ENCODE measurements at places on chromosomes 7 and 10.

GRCh38 chr10:5467207-5467535 lies 32.2 kb downstream of the CALML5 start:
- no peak for DNase-seq
- no peaks in the 10 kb centered on the region for H3K4me1 ChIP-seq
- no peak overlapping the region for H3K27ac ChIP-seq
- no peaks in the 10 kb centered on the region for H3K36me3 ChIP-seq
- peaks cover under 1% of the 10 kb centered on the region for H3K27me3 ChIP-seq
- no peak overlapping the region for H3K4me3 ChIP-seq

DNA sequence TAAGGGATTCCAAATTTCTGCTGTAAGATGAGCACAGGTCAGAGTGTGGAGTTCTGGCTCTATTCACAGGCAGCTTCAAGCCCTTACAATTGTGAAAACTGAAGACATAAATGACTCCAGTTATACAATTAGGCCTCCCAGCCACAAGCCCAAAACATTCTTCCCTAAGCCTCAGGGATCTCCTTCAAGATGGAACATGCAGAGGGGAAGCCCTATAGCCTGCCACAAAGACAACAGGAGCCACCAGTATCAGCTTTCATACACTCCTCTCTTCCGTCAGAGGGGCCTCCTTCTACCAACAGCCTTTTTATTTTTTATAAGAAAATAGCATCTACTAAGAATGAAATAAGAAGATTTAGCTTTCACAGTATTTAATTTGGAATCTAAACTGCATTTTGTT lies 46.5 kb downstream of the DLD start:
- H3K4me1 ChIP-seq: peaks cover 5% of the 10 kb centered on the region
- no peak overlapping the region for H3K27ac ChIP-seq
- peaks cover 3% of the 10 kb centered on the region for H3K36me3 ChIP-seq
- no peak overlapping the region for H3K4me3 ChIP-seq

DNA sequence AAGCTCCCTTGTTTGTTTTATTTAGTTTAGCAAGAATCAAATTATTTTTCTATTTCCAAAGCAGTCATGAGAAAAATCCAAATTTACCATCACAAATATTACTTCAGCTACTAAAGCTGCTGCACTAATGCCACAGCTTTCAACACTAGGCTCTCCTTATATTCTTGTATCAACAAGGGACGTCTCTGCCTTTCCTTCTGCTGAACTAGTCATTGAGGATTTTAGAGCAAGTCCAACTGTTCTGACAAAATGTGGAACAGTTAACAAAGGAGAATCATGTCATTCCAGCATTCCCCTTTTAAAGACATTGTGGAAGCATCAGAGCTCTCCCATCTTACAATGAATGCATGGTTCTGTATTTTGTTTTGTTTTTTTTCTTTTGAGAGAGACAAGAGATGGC lies 28.6 kb downstream of the FAM13C start:
- no peaks in the 10 kb centered on the region for H3K36me3 ChIP-seq
- H3K4me3 ChIP-seq: no peak overlapping the region
- no peak overlapping the region for H3K27ac ChIP-seq
- no peaks in the 10 kb centered on the region for H3K27me3 ChIP-seq

- no peaks in the 10 kb centered on the region for H3K27me3 ChIP-seq
- H3K4me1 ChIP-seq: peaks cover 90% of the 10 kb centered on the region
- peaks cover 78% of the 10 kb centered on the region for H3K36me3 ChIP-seq
Observed at GRCh38 chr10:119505131-119505551, 37.4 kb downstream of the RGS10 start.

GRCh38 chr7:98186452-98187137 lies 24.6 kb upstream of the BHLHA15 start:
- peaks cover 16% of the 10 kb centered on the region for H3K4me1 ChIP-seq
- H3K36me3 ChIP-seq: peaks cover 20% of the 10 kb centered on the region
- DNase-seq: no peak
- no peaks in the 10 kb centered on the region for H3K27me3 ChIP-seq
- H3K27ac ChIP-seq: no peak overlapping the region
- H3K4me3 ChIP-seq: no peak overlapping the region

DNA sequence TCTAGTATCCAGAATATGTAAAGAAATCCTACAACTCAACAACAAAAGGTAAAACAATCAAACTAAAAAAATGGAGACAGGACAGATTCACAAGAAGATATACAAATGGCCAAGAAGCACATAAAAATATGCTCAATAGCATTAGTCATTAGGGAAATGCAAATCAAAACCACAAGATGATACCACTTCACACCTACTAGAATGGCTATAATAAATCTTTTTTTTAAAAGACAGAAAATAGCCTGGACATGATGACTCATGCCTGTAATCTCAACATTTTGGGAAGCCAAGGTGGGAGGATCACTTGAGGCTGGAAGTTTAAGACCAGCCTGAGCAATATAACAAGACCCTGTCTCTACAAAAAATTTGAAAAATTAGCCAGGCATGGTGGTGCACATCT lies 27.9 kb upstream of the CHCHD3 start:
- DNase-seq: no peak
- peaks cover 19% of the 10 kb centered on the region for H3K27me3 ChIP-seq
- H3K4me1 ChIP-seq: no peaks in the 10 kb centered on the region
- no peak overlapping the region for H3K27ac ChIP-seq

GRCh38 chr7:86479144-86479543 lies 164.6 kb upstream of the GRM3 start:
- no peak overlapping the region for H3K27ac ChIP-seq
- no peaks in the 10 kb centered on the region for H3K27me3 ChIP-seq
- DNase-seq: no peak
- H3K4me1 ChIP-seq: no peaks in the 10 kb centered on the region

GRCh38 chr10:129832573-129833467 lies 131.3 kb downstream of the EBF3 start:
- H3K36me3 ChIP-seq: no peaks in the 10 kb centered on the region
- no peak overlapping the region for H3K27ac ChIP-seq
- no peaks in the 10 kb centered on the region for H3K4me1 ChIP-seq

DNA sequence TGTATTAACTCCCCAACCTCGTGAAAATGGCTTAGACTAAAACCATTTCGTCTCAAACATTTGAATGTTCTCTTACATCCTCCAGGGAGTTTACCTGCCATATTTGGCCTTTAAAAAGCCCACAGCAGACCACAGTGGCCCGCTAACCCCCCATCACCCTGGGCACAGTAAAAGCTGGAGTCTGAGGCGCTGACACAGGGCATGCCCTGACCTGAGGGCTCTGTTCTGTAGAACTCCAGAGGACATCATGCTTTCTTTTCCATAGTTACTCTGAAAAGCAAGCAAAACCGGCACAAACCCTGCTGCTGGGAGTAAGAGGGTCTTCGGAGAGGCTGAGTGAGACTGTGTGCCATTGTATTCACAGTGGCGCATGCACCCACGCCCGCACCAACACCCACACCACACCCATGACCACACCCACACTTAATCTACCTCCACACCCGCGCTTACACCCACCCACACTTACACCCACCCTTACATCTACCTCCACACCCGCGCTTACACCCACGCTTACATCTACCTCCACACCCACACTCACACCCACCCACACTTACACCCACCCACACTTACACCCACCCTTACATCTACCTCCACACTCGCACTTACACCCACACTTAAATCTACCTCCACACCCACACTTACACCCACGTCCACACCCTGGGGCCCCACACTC lies 32.1 kb downstream of the LRRC27 start:
- DNase-seq: no peak
- no peaks in the 10 kb centered on the region for H3K4me1 ChIP-seq
- no peak overlapping the region for H3K27ac ChIP-seq
- H3K4me3 ChIP-seq: no peak overlapping the region
- no peaks in the 10 kb centered on the region for H3K36me3 ChIP-seq

DNA sequence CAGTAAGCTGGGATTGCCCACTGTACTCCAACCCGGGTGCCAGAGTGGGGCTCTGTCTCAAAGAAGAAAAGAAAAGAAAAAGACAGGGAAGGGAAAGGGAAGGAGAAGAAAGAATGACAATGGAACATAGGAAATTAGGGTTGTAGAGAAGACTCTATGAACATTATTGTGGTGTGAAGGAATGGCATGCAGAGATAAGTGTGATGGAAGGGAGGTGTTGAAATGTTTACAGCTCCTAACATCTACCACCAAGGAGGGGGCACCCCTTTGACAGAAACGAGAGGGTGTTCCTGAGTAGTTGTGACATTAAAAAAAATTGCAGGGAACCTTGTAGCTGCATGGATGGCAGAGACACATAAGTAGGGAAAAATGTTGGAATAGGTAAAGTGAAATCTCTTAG lies 27.5 kb downstream of the AUTS2 start:
- H3K27me3 ChIP-seq: peaks cover 6% of the 10 kb centered on the region
- H3K27ac ChIP-seq: no peak overlapping the region
- H3K36me3 ChIP-seq: no peaks in the 10 kb centered on the region

DNA sequence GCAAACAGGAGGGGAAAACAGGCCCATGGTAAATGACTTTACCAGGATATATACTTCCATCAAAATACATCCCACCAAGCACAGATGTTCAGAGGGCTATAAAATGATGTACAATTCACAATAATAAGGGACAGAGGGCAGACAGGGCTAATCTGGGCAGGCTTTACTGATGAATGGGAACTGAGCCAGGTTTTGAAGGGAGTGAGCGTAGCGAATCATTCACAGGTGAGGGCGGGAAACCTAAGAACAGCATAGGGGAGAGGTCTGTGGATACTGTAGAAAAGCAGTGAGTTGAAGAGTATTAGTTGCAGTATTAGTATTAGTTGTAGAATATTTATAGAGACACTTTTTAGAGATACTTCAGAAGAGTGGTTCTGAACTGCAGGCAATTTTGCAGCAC lies 180.8 kb downstream of the JAZF1 start:
- H3K36me3 ChIP-seq: no peaks in the 10 kb centered on the region
- H3K27me3 ChIP-seq: no peaks in the 10 kb centered on the region
- no peak overlapping the region for H3K4me3 ChIP-seq
- DNase-seq: no peak

DNA sequence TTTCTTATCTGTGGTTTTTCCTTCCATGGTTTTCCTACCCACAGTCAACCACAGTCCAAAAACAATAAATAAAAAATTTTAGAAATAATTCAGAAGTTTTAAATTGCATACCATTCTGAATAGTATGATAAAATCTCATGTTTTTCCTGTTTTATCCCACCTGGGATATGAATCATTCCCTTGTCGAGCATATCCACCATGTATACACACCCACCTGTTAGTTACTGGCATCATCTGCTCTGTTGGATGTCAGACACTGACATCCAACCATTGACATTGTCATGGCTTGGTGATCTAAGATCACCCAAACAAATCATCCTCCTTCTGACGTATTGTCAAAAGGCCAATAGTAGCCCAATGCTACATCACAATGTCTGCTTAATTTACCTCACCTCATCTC lies 749.8 kb downstream of the TNS3 start:
- DNase-seq: no peak
- no peak overlapping the region for H3K27ac ChIP-seq

DNA sequence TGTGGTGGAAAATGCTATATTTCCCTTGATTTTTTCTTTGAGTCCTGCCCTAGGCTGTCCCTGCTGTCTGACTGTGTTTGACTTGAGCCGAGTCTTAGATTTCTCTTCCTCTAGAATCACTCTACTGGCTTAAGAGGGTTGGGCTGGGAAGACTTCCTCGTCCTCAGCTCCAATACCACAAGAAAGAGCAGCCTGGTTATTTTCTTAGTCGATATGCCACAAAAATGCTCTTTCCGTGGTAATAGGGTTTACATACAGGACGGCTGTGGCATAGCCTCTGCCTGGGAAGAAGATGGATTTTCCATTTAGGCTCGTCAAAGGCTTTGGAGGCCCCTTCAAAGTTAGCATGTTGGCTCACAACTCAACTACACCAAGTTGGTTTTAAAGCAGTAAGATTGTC lies 212.0 kb upstream of the IGFBP3 start:
- H3K4me3 ChIP-seq: no peak overlapping the region
- no peaks in the 10 kb centered on the region for H3K27me3 ChIP-seq
- no peak overlapping the region for H3K27ac ChIP-seq
- H3K4me1 ChIP-seq: no peaks in the 10 kb centered on the region
- H3K36me3 ChIP-seq: no peaks in the 10 kb centered on the region

DNA sequence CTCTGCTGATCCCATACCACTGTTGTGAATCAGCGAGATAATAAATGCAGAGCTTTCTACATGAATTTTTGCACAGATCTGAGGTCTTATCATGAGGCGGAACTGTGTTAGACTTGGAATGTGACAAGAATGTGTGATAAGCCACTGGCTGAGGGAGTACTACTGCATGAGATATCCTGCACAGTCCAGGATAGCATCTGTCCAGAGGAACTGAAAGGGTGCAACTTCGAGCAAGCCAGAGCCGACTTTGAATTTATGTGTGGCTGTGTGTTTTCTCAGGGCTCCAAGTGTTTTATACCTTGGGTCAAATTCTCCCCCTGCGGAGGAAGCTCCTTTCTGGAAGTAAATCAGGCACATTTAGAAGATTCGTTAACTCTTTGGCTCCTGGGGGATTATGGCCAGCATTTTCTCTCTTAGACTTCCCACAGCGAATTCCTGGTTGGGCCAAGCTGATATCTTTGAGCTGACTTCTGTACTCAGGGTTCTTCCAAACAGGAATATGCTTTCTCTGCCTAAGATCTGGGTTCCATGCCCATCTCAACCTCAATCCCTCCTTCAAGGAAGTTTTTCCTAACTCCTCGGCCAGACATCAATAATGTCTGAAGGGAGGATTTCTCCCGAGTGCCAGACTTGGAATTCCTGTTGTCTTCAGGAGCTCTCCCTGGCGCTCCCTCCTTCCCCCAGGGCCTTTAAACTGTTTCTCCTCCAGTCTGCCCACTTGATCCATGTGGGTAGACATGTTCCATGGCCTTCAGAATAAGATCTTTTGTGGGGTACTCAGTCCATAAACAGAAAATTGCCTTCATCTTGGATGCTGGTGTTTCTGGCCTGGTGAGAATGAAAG lies 2.5 kb upstream of the MEST start:
- H3K4me1 ChIP-seq: peaks cover 35% of the 10 kb centered on the region
- no peak for DNase-seq
- H3K4me3 ChIP-seq: no peak overlapping the region

DNA sequence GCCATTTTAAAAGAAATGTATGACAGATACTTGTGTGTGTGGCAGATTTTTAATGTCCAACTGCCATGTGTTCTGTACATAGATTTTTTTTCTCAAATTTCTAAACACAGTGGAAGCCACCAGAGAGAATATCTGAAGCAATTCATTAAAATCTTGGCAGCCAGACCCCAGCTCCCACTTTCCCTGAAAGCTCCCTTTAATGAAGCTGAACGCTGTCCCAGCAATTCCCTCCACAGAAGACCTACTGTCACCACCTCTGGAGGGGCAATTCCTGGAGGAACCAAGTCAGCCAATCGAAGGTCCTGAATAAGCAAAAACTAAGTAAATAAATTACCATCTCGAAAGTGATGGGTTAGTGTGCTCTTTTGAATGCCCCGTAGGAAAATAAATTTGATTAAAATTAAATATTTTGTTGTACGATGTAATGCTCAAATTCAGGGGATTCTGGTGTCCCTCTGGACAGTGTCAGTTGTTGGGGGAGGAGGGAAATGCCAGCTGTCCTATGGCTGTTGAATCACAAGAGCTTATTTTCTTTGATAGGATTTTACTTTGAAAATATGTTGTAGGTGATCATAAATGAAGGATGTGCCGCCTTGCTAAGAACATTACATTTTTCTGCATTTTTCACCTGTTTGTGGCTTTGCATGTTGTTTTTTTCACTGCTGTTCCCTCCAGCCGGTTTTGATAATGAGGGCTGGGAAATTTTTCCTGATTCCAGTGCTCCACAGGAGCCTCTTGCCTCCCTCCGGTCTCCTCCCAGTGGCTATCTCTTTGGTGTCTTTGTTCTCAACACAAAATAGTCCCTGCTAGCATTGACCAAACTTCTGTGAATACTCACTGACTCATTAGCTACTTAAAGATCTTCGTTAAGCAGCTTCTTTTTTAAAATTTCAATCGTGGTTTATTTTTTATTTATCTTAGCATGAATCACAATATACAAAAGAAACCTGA lies 9.2 kb upstream of the GSAP start:
- H3K27me3 ChIP-seq: peaks cover 16% of the 10 kb centered on the region
- no peak for DNase-seq
- H3K27ac ChIP-seq: no peak overlapping the region
- H3K4me1 ChIP-seq: peaks cover 48% of the 10 kb centered on the region
- no peaks in the 10 kb centered on the region for H3K36me3 ChIP-seq

All from activated CD8-positive, alpha-beta T cell treated with anti-CD3 and anti-CD28 coated beads, Interleukin-2, amount 10 ng/mL, durations not matched to agents 7 days and 5 days (primary cell).